ENCODE measurements at places on chromosomes 3 and 15. TPM values are rescaled to one million over a fixed set of nuclear protein-coding genes. Genes with fewer than 3 reads are reported as not detected.

PCOLCE2 gene
- not detected for total RNA-seq

SLC9C1 gene
- total RNA-seq, result not detected

APBA2 gene
- total RNA-seq, result 6.4 TPM

IQCF5 gene
- not detected for total RNA-seq

SLC38A3 gene
- not detected for total RNA-seq

HRG gene
- not detected for total RNA-seq

Data from activated CD4-positive, alpha-beta memory T cell treated with anti-CD3 and anti-CD28 coated beads for 36 hours (primary cell).